ENCODE measurements at places on chromosomes 3 and 15.

- DNase-seq: no peak
Measured at GRCh38 chr3:73716418-73716817, 91.7 kb upstream of the PDZRN3 start.

GRCh38 chr3:102332205-102332604 is 102.6 kb upstream of the ZPLD1 start:
- DNase-seq: no peak

GRCh38 chr3:77475507-77475906 is 435.6 kb downstream of the ROBO2 start:
- DNase-seq: no peak

GRCh38 chr15:37771465-37771864 is 163.0 kb upstream of the TMCO5A start:
- DNase-seq: no peak

DNA sequence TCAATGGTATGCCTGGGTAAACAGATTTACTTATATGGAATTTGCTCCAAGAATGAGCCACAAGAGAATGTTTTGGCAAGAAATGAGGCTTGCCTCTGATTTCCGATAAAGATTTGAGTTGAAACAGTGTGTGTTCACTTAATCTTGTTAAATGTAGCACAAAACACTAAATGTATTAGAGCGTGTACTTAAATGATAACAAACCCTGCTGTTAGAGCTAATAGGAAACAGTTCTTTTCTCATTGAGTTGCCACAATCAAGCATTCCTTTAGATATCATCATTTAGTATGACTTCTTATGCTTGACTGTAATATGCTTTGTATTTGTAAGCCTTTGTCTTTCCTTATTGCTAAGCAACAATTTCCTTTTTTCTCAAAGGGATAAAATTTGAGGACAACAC is 353.6 kb upstream of the ZNF717 start:
- no peak for DNase-seq

- DNase-seq: no peak
Measured at GRCh38 chr15:74784426-74785193, 2.7 kb downstream of the CSK start.

- no peak for DNase-seq
Measured at GRCh38 chr15:42092398-42093318, 1.7 kb downstream of the PLA2G4D start.

- DNase-seq: no peak
Measured at GRCh38 chr15:97691078-97691477, 269.4 kb upstream of the ARRDC4 start.

- DNase-seq: no peak
Measured at GRCh38 chr3:123080864-123081562, 14.2 kb downstream of the PDIA5 start.

- no peak for DNase-seq
Measured at GRCh38 chr3:151058740-151059139, 26.7 kb upstream of the MED12L start.

All from GM13977 (cell line).